GM19239 (cell line): ENCODE measurements at places on chromosomes 16 and 17.

DNA sequence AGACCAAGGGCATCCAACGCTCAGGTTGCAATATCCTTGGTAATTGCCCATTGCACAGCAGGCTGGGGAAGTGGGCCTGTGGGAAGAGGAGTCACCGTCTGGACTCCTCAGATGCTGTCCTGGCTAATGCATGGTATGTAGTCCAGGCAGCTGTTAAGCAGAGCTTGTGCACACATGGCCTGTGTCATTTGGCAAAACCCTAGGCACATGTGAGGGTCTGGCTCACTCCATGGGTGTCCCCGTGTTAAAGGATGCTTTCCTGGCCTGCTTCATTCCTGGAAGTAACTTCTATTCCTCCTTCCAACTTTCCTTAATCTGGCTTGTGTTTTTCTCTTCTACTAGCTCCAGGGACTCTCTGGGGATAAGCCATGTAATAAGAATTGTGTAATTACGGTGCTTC, 378.0 kb upstream of the CA10 start:
- no peak for DNase-seq

DNA sequence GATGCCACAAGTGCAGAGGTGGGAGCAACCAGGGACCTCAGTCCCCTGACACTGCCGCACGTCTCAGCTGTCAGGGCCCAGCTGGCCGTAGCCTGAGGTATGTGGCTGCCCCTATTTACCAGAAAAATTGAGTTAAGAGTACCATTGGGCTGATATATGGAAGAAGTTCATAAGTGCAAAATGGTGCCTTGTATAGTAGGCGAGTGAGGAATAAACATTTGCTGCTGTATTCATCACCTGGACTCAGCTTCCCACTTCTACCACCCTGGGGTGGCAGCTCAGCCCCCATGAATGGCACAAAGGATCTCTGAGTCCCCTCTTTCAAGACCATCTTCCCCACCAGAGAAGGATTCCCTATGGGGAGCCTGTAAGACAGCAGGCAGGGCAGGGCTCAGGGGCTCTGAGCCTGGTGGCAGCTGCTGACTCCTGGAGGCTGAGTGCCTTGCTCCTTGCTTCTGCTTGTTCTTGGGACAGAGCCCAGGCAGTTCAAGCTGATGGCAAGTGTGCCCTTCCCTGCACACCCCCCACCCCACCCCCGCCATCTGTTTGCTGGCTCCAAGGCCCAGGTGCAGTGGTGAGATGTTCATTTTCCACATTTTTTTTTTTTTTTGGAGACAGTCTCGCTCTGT, 29.0 kb downstream of the TRPV2 start:
- DNase-seq: no peak

DNA sequence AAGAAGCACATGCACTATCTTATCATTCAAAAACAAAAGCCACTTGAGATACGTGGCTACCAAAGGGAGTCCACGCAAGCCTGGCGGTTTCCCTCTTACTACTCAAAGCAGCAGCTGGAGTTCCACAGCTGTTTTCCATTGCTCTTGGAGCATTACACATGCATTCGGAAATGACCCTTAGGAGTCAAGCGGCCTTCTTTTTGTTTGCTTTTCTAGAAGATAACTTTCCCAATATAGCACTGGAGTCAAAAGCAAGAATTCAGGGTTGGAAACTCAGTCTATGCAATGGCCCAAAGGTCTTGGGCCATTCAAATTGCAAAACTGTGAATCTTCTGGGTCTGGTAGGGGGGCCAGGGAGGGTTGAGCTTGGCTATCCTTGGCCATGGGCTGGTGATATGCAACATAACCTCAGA, 97.8 kb upstream of the MAF start:
- no peak for DNase-seq

- DNase-seq: peak; percentile 9
Observed at GRCh38 chr17:13114601-13115031, 96.8 kb upstream of the ELAC2 start.

DNA sequence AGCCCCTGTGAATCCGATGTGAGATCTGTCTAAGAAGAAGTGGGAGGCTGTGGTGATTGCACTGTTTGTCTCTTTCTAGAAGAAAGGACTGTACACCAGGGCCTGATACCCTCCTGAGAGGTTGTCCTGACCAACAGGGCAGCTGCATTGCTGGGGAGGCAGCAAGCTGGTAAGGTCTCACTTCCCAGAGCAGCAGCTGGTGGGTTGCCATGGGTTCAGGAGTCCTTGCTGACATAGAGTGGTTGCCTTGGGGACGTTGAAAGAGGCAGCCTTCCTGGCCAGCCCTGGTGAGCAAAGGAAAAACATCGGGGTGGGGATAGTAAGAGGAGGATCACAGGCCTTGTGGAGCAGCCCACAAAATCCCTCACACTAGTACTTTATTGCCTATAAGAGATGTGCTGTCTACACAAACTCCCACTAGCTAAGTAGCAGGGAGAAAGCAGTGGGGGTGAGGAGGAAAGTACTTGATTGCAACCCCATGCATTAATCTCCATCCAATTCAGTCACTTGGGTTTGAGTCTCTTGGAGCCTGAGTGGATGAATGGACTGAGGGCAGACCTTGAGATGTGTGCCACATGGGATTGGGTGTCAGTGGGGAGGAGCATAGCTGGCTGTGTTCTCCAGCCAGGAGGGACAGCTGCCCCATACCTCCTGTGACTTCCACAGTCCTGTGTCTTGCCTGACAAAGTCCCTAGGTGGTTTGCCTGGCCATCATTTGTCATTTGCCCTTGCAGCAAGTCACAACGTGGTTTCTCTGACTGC, 143.8 kb upstream of the RPL38 start:
- no peak for DNase-seq

DNA sequence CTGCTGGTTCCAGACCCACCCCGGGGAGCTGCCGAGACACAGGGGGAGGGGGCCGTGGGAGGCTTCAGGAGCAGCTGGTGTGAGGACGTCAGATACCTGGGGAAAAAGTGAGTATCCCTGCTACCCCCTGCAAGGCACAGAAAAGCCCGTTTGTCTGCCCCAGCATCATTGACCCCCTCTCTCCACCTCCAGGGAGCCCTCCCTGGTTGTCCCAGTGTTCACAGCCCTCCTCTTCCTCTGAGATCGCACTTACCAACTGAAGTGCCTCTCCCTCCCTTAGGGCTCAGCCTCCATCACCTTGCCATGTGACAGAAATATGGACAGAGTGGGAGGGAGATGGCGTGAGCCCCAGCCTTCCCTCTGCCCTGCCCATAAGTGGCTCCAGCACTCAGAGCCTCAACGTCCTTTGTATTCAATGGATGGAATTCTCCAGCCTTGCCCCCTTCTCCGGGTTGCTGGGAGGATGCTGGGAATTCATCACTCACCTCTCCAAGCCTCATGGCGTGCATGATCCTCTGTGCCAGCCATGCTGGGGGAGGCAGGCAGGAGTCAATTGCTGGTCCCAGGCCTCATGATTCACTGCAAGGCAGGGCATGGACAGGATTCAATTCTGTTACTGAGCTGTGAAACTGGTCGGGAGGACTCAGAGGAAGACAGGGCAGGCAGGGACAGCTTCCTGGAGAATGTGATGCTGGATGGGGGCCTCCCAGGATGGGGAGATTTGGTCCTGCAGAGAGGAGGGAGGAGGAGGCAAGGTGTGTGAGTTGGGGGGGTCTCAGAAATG, 14.6 kb downstream of the SPNS3 start:
- DNase-seq: no peak

GRCh38 chr16:8691728-8692127, 17.3 kb downstream of the ABAT start:
- DNase-seq: no peak

DNA sequence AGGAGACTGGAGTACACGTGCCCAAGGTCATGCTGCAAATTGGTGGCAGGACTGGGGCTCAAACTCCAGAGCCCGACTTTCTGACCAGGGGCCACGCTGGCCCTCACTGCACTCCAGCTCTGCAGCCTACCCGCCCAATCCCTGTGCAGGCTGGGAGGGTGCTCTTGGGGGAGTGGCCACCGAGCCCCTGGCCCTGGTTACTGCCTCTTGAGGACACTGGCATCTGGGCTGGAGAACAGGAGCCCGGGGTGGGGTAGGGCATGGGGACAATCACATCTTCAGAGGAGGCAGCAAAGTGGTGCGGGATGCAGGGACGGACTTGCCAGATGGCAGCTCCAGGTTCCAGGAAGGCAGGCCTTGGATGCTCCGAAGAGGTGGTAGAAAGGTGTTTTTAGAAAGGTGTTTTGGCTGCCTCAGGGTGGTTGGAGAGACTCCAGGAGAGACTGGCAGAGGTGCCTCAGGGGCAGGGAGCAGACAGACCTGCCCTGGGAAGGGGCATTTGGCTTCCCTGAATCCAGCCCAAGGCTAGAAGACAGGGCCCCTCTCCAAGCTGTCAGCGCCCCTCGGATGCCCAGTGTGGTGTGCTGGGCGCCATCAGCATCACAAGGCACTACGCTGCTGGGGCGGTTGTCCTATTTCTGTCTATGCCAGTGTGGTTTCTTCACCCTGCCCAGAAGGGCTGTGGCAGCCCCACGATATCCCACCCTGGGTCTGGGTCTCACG, 220.6 kb downstream of the NTN1 start:
- DNase-seq: no peak

DNA sequence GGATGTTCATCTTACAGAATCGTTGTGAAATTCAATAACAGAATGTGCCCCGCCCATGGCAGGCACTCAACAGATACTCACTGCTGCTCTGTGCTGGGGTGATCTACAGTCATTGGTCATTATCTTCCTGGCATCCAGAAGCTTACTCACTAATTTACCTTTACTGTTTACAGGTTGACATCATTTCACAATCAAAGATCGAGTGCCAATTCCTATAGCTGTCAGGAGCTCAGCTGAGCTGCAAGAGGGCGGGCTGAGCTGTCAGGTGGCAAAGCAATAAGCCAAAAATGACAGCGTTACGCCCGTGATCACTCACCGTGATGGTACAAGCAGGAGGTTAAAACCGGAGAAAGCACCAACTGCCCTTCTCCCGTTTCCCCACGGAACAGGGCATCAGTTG, 51.2 kb downstream of the LITAF start:
- no peak for DNase-seq

DNA sequence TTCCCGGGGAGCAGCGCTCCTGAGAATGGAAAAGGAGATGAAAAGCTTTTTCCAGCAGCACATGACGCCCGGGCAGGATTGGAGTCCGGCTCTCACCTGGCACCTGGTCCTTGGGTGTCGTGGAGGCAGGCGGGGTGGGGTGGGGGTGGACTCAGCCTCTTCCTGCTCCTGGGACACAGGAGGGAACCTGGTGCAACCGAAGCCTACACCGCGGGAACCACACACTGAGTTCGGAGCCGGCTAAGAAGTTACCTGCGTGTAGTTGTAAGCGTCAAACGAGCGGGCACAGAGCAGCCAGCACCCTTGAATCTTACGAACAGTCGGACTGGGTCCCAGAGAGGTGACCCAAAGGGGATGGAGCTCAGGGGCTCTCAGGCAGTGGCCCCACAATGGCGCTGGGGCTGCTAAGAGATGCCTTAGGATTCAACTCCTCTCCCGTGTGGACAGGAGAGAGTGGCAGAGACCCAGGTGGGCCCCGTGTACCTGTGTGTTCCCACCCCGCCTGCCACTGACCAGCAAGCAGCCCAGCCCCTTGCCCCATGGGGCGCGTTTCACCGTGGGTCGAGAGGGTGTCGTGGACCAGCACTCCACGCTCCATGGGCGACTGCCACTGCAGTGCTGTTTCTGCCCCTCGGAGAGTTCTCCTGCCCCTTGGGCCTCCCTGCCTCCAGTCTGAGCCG, 105.8 kb upstream of the METRNL start:
- DNase-seq: no peak

GRCh38 chr16:50696126-50696525, 2.7 kb downstream of the NOD2 start:
- no peak for DNase-seq

DNA sequence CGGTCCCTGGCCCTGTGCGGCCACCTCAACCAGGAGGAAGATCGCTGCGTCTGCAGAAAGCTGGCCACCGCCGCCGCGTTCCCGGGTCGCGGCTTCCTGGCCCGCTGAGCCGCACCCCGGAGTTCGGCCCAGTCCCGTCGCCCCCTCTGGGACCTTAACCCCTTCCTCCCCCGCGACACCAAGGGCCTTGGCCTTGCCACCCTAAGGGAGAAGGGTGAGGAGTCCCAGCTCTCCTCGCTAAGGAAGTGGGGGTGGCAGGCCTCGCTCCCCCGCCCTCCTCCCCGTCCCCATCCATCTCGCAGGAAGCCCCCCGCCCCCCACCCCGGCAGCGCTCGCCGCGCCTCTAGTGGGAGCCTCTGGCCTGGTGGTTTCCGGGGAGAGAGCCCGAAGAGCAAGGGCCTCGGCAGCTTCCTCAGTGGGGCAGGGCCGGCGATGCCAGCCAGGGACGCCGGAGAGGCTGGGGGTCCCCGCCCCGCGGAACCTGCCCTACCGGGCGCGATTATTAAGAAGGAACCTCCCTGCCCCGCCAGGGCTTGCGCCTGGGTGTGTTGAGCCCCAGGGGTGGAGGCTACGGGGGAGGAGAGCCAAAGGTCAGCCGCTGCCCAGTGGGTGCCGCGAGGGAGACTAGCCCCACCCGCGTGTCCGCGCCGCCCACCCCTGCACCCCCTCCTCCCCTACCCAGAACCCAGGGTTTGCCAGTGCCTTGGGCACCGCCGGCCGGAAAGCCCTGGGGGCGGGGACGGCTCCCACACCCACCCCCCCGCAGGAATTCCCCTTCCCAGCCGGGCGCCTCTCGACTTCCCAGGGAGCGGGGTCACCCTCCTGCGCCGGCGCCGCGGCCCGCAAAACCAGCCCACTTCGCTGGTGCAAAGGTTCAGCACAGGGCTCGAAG, 6.8 kb downstream of the CBX4 start:
- no peak for DNase-seq

- no peak for DNase-seq
Observed at GRCh38 chr17:68941761-68942160, 13.4 kb downstream of the ABCA8 start.

- DNase-seq: no peak
Observed at GRCh38 chr17:57875290-57876022, 25.6 kb upstream of the MRPS23 start.

DNA sequence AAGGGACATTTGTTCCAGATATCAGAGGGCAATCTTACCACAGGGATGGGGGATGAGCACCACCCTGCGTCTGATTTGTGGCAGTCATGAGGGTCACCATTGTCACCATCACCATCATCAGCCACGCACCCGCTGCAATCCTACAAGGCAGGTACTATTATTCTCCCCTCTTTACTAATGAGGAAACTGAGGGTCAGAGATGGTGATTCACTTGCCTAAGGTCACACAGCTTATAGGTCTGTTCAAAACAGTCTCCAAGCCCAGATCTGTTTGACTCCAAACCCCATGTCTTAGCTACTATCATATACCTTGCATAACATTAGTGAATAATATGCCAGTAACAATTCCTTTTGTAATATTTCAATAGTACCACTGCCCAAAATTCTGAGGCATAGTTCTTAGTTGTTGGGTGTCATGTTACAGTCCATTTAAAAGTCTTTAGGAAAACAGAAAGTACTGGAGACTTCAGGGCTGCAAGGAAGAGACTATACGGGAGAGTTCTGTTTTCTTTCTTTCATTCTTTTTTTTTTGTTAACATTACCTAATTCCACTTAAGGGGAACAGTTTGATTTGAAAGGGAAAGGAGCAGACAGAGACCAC, 166.4 kb downstream of the C16orf95 start:
- no peak for DNase-seq

- no peak for DNase-seq
Observed at GRCh38 chr17:77729587-77729986, 228.9 kb upstream of the TNRC6C start.
